ENCODE measurements at places on chromosomes 2 and 18.

DNA sequence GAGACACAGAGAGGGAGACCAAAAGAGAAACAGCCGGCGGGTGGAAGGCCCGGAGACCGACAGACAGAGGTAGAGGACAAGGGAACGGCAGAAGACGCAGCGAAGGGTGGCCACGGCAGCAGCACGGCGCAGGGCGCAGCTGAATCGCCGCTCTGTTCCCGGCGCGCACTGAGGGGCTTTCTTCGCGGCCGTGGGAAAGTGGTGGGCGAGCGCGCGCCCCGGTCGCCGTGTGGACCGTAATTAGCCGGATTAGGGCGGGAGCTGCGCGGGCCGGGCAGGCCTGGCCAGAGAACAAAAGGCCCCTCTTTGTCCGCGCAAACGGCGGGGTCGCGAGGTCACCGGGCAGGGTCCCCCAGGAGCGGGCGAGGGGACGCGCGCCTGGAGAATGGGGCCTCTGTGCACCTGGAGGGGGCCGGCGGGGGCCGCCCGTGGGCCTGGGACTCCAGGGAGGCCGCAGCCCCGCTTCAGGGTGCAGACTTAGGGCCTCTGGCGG lies 158.3 kb downstream of the ZFP36L2 start:
- no peak overlapping the region for H3K4me3 ChIP-seq
- H3K4me1 ChIP-seq = peaks cover 12% of the 10 kb centered on the region
- H3K36me3 ChIP-seq = no peaks in the 10 kb centered on the region
- DNase-seq = no peak
- H3K27ac ChIP-seq = no peak overlapping the region

DNA sequence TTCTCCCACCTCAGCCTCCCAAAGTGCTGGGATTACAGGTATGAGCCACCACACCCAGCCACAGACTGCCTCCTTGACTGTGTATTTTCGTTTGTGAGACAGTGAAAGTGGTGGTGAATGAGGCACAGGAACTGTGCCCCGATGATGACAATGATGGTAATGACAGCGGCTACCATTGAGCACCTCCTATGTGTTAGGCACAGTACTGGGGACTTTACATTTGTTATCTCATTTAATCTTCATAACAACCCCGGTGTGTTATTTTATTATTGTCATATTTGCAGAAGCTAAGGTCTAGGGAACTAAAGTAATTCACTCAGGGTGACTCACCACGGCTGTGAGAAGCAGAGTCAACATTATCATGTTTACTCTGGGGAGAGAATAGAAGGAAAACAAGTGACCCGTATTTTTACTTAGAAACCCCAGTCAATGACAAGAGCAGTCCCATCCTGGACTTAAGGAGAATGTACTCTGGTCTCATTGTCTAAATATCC lies 77.6 kb upstream of the ALPP start:
- no peaks in the 10 kb centered on the region for H3K27me3 ChIP-seq
- H3K36me3 ChIP-seq = peaks cover 31% of the 10 kb centered on the region
- peaks cover 10% of the 10 kb centered on the region for H3K4me1 ChIP-seq

DNA sequence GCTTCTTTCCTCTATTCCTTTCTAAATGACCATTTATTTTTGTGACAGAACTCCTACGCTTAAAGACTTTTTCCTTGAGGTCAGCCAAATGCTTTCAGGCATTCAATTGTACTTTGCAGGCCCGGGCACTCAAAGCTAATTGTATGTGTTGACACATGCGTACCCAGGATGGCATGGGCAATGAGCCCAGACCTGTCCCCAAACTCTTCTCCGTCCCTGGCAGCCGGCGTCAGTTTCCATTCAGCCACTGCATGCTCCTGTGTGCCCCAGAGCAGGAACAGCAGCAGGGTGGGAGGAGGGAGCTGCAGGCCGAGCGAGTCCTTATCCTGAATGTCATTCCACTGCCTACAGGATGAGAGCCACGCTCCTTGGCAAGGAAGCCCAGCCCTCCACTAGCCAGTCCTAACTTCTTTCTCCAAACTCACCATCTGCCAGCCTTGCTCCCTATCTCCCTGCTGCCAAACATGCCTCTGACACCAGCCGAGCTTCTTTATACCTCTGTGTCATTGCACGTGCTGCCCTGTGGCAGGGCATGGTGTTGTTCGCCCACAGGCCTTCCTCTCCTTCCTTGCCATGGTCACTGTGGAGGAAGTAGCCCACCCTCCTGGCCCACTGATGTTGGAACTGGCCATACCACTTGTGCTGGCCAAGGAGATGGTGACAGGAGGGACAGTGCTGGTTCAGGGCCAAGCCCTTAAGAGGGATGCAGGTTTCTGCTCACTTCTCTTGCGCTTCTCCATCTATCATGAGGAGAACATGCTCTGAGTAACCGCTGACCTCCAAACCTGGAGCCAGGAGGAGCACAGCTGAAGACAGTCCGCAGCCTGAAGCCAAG lies 116.9 kb upstream of the FHL2 start:
- H3K27ac ChIP-seq = no peak overlapping the region
- no peak for DNase-seq
- H3K4me1 ChIP-seq = no peaks in the 10 kb centered on the region
- peaks cover 6% of the 10 kb centered on the region for H3K27me3 ChIP-seq
- H3K4me3 ChIP-seq = no peak overlapping the region
- H3K36me3 ChIP-seq = no peaks in the 10 kb centered on the region

DNA sequence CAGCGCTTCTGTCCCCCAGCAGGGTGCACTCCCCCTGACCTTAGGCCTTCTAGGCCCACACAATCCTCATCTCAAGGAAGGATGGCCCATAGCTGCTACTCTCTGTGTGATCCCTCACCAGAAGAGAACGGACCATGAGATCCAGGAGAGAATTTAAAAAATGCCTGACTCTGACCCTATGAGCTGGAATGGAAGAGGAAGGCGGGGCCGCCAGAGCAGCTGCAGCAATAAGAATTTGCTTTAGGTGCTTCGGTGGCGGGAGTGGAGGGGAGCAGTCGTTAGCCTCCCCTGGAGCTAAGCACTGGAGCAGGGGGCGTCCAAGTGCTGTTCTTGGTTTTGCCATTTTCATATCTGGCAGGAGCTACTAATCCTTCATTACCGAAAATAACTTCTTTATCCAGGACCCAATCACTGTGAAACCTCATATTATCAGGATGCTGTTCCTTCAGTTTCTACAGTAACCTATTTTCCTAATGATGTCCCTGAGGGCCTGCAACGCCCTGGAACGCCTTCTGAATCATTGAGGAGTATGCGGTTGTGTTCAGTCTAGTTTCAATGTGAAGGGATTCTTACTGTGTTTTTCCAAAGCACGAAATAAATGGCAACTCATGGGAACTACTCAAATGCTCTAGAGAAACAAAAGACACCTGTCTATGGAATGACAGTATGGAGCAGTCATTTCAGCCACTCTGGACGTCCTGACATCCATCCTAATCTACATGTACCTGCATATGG lies 105.1 kb upstream of the SIX2 start:
- no peaks in the 10 kb centered on the region for H3K4me1 ChIP-seq
- no peak overlapping the region for H3K27ac ChIP-seq
- no peak for DNase-seq
- no peak overlapping the region for H3K4me3 ChIP-seq
- no peaks in the 10 kb centered on the region for H3K27me3 ChIP-seq

GRCh38 chr18:13581496-13582177 lies 144.7 kb downstream of the FAM210A start:
- peaks cover 29% of the 10 kb centered on the region for H3K36me3 ChIP-seq
- H3K27ac ChIP-seq = peak overlapping the region; percentile 40
- H3K4me1 ChIP-seq = peaks cover 34% of the 10 kb centered on the region
- no peak overlapping the region for H3K4me3 ChIP-seq

- no peaks in the 10 kb centered on the region for H3K27me3 ChIP-seq
- no peaks in the 10 kb centered on the region for H3K4me1 ChIP-seq
- no peak overlapping the region for H3K4me3 ChIP-seq
- no peak overlapping the region for H3K27ac ChIP-seq
- DNase-seq = peak; percentile 52
Measured at GRCh38 chr18:14086458-14087231, 45.6 kb downstream of the ZNF519 start.

GRCh38 chr2:189412330-189412953 lies 28.8 kb upstream of the WDR75 start:
- no peaks in the 10 kb centered on the region for H3K36me3 ChIP-seq
- H3K4me1 ChIP-seq = no peaks in the 10 kb centered on the region
- DNase-seq = peak; percentile 43
- H3K27ac ChIP-seq = no peak overlapping the region
- no peak overlapping the region for H3K4me3 ChIP-seq

DNA sequence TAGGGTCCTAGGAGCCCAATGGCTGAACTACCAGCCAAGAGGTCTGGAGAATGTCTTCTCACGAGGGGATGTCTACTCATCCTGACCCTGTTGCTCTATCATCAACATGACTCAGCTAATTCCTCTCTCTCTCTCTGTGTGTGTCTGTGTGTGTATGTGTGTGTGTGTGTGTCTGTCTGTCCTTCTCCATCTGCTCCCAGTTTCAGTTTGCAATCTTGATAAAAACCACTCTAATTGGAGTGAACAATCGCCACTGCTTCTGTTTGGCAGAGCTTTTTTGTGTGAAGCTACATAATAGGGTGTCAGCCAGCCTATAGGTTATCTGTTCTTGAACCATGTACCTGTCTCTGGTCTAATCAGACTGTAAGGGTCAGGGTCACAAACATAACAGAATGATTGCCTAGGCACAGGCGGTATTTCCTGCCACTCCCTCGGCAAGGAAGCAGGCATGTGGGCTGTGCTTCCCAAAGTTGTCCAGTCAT lies 219.8 kb downstream of the SH3BP4 start:
- no peaks in the 10 kb centered on the region for H3K4me1 ChIP-seq
- no peak overlapping the region for H3K4me3 ChIP-seq
- H3K27ac ChIP-seq = no peak overlapping the region
- H3K36me3 ChIP-seq = no peaks in the 10 kb centered on the region

DNA sequence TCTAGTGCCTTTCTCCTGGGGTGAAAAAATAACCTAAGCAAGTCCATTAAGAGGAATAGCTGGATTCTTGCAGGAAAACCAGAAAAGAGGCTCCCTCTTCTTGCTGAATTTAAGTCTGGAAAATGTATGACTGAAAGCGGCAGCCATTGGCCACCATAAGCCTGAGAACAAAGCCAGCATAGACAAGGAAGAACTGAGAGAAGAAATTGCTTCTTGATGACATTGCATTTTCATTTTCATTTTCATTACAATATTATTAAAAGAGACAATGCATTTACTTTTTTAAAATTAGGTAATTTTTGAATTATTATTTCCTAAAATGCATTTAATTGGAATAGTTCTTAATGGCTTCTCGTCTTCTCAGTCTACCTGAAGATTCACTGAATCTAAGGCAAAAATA lies 1157.5 kb upstream of the ZEB2 start:
- H3K27ac ChIP-seq = no peak overlapping the region
- H3K36me3 ChIP-seq = no peaks in the 10 kb centered on the region
- H3K4me1 ChIP-seq = peaks cover 4% of the 10 kb centered on the region

DNA sequence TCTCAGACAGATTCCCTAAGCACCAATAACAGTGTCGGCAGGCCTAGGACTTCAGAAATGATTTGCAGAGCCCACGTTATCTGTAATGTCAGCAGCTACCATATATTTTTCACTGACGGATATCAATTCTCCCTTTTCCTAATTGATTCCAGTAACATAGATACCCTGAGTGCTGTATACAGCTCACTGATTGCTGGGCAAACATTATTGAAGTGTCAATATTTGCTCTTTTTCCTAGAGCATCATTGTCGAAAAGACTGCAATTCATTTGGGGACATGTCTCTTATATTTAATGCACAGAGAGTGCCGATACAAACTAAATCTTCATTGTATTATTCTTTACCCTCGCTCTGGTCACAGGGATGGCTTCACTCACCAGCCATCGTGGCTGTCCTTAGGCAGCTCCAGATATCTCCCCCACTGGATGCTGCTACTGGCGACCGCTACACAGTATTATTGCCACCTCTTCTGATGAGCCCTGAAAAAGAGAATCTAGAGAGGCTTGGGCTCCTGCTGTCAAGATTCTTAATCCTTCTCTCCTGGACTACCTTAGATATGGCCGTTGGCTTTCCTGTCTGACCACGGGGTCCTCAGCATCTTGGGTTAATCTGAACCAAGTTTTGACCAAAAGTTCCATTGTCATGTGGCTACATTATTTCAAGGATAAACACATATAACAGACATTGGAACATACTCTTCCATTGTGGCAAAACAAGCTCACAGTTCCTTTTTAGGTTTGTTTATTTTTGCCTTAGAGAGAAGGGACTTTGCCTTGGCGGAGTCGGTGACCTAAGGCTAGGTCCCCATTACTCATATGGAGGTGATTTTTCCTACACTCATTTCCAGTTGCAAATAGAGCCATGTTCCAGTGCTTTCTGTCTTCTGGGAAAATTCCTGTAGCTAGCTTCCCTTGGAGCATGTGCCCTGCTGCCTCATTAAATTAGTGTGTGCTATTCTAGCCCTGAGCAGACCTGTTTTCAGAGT lies 105.4 kb downstream of the CPO start:
- H3K4me1 ChIP-seq = peaks cover 7% of the 10 kb centered on the region
- no peak for DNase-seq
- no peak overlapping the region for H3K27ac ChIP-seq
- H3K27me3 ChIP-seq = no peaks in the 10 kb centered on the region
- H3K36me3 ChIP-seq = no peaks in the 10 kb centered on the region

DNA sequence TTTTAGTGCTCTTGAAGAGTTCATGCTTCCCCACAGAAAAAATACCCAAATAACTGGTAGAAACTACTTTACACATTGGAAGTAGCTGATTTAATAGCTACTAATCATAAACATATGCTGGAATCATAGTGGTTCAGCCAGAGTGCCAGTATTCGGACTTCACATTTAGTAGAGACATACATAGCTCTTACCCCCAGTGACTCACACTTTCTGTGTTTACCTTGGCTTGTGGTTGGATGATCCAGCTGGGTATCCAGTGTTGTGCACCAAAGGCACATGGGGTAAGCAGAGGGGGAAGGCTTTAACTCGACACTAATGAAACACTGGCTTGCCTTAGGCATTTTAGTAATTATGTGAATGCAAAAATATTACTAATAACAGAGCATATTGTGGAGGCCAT lies 18.1 kb downstream of the ARHGAP28 start:
- H3K27me3 ChIP-seq = no peaks in the 10 kb centered on the region
- DNase-seq = no peak
- H3K4me1 ChIP-seq = no peaks in the 10 kb centered on the region
- no peak overlapping the region for H3K4me3 ChIP-seq
- no peaks in the 10 kb centered on the region for H3K36me3 ChIP-seq
- no peak overlapping the region for H3K27ac ChIP-seq

- H3K4me3 ChIP-seq = no peak overlapping the region
- H3K27ac ChIP-seq = no peak overlapping the region
- no peaks in the 10 kb centered on the region for H3K4me1 ChIP-seq
- no peaks in the 10 kb centered on the region for H3K36me3 ChIP-seq
- H3K27me3 ChIP-seq = peaks cover 3% of the 10 kb centered on the region
Measured at GRCh38 chr18:21242780-21243401, 859 bp downstream of the GREB1L start.

DNA sequence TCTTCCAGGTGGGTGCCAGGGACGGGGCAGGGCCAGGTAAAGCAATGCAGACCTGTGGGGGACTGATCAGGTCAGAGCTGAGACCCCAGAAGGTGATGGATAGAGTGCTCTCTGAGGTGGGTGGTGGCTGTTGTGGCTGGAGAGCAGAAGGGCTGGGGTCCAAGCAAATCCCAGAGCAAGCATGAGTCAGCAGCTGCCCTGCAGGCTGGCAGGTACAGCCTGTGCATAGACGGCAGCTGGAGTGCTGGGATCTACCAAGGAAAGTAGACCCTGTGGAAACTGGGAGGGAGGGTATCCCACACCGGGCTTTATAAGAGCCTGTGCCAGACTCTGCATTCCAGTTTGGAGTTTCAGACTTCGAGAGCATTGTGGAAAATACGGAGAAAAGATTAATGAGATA lies 663 bp downstream of the TRIM54 start:
- H3K27me3 ChIP-seq = peaks cover 38% of the 10 kb centered on the region
- H3K27ac ChIP-seq = no peak overlapping the region
- DNase-seq = no peak
- no peak overlapping the region for H3K4me3 ChIP-seq
- peaks cover 8% of the 10 kb centered on the region for H3K4me1 ChIP-seq

- H3K27ac ChIP-seq = no peak overlapping the region
- no peak for DNase-seq
- no peaks in the 10 kb centered on the region for H3K4me1 ChIP-seq
- H3K36me3 ChIP-seq = no peaks in the 10 kb centered on the region
Measured at GRCh38 chr2:157032017-157032416, 225.5 kb upstream of the GALNT5 start.

All from DND-41 (cell line).